ENCODE measurements at places on chromosomes 1 and 21.

DNA sequence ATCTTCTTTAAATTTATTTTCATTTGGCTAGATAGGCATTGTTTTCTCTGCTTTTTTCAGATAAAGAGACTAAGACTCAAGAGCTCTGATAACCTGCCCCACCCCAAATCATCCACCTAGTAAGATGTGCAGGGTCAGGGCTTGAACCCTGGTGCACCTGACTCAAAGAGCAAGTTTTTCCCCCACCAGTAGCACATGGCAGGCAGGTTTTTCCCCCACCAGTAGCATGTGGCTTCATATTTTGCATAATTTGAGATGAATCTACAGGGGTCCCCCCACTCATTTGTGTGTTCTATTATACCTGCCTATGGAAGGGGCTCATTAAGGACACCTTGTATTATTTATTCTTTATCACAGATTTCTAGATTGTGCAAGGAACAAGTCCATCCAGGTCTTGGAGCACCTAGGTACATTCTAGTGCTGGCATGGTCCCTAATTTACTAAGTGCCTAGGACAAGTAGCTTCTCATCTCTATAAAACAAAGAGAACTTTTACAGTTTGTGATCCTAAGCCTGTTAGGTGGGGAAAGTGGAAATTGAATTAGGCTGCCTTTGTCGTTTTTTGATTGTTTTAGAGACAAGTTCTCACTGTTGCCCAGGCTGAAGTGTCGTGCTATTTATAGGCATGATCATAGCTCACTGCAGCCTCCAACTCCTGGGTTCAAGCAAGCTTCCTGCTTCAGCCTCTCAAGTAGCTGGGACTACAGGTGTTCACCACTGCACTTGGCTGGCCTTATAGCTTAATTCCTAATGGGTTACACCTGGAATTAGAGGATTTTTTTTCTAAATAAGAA is 13.2 kb upstream of the CTSE start:
- DNase-seq: no peak

DNA sequence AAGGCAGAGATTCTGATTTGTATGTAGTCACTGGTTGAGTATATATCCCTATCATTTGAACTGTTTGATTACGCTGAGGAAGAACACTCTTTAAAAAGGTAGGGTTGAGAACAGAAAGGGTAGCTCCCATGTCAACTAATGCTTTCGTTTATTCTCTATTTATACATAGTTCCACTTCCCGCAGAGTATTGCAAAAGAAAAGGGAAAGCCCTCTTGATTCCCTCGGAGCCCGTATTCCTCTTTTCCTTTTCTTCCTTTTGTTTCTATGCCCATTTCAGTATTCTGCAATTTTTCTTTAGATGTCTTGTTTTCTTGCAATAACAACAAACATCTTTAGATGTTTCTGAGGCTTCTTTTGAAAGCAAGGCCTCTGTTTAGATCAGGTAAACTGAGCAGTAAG is 78.2 kb downstream of the DNTTIP2 start:
- no peak for DNase-seq

- no peak for DNase-seq
These were observed 72.3 kb upstream of the COL11A1 start for GRCh38 chr1:103180660-103181059.

- no peak for DNase-seq
These were observed 674 bp downstream of the CEP350 start for GRCh38 chr1:179955287-179955680.

DNA sequence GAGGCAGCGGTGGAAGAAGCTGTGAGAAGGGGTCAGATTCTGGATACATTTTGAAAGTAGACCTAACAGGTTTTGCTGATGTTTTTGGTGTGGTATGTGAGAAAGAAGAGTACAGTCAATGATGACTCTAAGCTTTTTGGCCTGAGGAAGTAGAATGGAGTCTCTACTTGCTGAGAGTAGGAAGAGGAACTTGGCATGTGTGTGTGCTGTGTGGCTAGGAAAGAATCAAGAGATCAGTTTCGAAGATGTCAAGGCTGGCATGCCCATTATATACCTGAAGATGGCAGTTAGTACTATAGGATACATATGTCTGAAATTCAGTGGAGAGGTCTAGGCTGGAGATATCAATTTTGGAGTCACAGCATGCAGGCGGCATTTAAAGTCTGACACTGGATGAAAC is 64.4 kb downstream of the MAB21L3 start:
- DNase-seq: no peak

DNA sequence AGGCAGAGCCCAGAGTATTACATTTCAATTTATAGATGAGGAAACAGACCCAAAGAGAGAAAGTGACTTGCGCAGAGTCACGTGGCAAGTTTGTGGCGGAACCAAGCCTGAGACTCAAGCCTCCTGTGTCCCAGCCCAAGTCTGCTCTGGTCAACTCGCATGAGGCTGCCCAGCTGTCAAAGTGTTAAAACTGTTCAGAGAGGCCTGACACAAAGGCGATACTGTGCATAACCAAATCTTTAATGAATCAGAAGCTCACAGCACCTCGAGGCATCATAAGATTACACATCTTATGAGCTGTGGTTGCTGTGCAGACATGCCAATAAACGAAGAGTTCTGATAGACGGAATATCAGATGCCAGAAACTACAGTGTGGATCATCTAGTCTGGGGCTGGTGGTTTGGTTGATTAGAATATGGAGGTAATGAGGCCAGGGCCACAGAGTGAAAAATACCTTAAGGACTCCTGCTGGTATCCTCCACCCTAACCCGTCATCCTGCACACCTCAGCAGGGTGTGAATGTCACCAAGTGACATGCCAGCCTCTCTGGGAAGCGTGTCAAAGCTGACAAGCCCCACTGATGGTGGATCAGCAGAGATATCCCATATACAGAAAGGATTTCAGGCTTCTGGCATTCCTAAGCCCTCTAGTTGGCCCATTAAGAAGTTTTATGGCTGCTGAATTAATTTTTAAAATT is 42.2 kb downstream of the TNNT2 start:
- no peak for DNase-seq

DNA sequence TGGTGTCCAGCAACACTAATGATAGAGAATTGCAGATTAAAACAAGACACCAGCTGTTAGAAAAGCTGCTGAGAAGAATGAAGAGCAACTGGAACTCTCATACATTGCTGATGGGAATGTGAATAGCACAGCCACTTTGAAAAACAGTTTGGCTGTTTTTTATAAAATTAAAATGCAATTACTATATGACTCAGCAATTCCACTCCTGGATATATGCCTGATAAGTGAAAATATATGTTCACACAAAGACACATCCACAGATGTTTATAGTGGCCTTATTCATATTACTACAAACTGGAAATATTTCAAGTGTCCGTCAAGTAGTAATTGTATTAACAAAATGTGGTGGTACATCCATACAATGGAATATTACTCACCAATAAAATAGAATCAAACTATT is 99.7 kb upstream of the HAO2 start:
- DNase-seq: no peak

DNA sequence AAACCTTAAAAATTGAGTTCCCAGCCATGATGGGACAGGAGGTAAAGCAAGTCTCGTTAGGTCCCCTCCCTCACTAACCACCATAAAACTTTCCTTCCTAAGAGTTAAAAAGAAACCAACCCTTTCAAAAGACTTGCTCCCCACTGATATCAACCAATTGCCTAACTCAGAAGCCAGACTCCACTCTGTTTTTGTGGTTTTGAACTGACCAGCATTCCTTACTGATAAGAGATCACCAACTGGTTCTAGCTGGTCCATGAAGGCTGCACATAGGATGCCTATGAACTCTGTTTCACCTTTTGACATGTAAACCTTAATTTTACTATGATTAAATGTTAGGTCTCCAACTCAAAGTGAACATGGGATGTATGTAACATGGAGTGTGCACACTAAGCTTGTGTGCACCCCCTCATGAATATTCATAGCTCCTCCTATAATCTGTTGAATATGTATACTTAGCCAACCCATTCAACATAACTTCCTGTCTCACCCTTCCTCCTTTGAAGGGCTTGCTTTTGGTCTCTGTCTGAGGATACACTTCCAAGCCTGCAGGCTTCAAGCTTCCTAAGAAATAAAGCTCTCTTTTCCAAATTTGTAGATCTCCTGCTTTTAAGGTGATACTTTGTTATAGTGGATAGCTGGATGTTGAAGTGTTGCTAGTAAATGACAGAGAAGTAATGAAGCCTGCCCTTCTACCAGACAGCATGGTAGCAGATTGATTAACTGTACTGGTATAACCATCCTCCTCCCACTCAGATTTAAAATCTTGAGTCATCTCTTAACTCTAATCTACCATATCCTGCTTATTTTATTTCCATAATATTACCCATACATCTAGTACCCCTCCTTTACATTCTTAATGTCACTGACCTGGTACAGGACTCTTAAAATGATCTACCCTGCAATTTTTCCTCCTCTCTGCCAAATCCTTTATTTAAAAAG is 95.6 kb downstream of the ZNF644 start:
- peak; percentile 31 for DNase-seq

DNA sequence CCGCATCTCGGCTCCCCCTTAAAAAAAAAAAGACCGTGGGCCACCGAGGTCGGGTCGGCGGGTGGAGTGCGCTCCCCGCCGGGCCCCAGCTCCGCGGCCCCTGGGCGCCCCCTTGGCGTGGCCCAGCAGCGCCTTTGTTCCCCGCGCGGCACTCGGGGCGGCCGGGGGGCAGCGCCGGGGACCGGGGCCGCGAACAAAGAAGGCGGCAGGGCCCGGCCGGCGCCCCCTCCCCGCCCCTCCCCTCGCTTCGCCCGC is 571 bp downstream of the MARCKSL1 start:
- DNase-seq: no peak

- DNase-seq: no peak
These were observed 6.2 kb upstream of the TEX50 start for GRCh38 chr1:173628888-173629287.

DNA sequence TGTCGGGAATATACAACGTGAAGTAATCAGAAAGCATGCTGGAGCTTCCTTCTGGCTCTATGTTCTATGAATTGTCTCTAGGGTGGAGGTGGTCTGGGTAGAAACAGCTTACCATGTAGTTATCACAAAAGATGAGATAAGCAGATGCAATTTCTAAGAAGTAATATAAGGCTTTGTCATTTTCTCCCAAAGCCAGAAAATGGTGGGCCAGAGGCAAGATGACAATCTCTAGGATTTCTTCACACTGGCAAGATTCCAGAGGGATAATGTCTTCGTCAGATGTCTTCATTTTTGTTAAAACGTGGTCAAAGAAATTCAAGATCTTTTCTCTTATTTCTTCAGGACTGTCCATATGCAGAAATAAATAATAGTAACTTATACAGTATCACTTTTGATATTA is 77.7 kb downstream of the ADCY10 start:
- no peak for DNase-seq
